Activated CD8-positive, alpha-beta memory T cell treated with anti-CD3 and anti-CD28 coated beads for 24 hours (primary cell): ENCODE measurements at places on chromosomes 1 and 21.

- DNase-seq, result no peak
Measured at GRCh38 chr1:175191659-175192058, 917 bp downstream of the KIAA0040 start.

GRCh38 chr1:56577406-56578137, 1.8 kb downstream of the PLPP3 start:
- DNase-seq, result no peak

DNA sequence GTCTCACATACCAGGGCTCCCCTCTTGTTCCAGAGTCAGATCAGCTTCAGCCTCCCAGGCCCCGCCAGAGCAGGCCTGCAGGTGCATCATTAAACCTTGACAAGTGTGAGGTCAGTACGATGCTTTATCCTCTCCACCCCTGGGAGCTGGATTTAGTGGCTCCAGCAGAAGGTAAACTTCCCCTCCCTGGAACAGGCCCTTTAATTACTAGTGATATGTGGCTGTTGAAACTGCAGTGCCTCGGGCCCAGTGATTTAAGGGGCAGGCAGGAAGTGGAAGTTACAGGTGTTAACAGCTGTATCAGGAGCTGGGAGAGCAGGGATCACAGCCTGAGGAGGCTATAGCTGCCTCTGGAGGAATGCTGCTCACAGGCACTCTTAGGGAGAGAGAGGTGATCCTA, 132.4 kb upstream of the KLHDC7A start:
- DNase-seq, result no peak

GRCh38 chr1:180027949-180028445, 73.4 kb downstream of the CEP350 start:
- DNase-seq, result no peak

DNA sequence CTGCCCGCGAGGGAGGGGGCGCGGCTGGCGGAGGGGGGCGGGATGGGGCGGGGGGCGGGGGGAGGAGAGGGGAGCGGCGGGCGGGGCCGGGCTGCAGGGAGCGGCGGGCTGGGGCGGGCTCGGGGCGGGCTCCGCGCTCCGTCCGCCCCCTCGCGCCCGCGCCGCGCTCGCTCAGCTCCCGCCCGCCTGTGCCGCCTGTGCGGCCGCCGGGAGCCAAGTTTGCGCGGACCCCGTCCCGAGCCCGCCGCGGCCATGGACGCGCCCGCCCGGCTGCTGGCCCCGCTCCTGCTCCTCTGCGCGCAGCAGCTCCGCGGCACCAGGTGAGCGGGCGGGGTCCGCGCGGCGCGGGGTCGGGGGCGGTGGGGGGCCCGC, at the start of gene GABRD:
Gene GABRD, plus strand, starts transcription at position 174 of the 372 bp plus-strand sequence. Its CDS starts 79 bp downstream, at position 253.
- DNase-seq, result no peak

- no peak for DNase-seq
Measured at GRCh38 chr1:31429583-31429982, 16.6 kb downstream of the SERINC2 start.

GRCh38 chr1:85976516-85977205, 179.9 kb downstream of the COL24A1 start:
- no peak for DNase-seq
